ENCODE measurements at places on chromosomes 16 and 17.

DNA sequence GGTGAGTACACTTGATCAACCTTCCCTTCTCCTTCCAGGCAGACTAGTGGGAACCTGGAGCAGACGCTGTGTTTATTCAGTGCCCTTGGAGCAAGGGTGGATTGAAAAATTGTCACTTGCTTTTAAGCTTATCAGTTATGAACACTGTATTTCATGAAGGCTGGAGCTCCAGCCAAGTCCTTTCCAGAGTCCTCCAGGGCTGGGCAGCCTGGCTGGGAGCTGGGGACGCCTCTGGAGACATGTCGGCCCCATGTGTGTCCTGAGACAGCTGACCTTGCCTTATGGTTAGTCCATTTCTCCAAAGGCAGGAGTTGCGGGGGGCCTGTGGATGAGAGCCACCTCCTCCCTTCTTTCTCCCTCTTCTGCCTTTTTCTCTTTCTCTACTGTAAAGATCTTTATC, 67.0 kb downstream of the RAP1GAP2 start:
- DNase-seq: no peak

DNA sequence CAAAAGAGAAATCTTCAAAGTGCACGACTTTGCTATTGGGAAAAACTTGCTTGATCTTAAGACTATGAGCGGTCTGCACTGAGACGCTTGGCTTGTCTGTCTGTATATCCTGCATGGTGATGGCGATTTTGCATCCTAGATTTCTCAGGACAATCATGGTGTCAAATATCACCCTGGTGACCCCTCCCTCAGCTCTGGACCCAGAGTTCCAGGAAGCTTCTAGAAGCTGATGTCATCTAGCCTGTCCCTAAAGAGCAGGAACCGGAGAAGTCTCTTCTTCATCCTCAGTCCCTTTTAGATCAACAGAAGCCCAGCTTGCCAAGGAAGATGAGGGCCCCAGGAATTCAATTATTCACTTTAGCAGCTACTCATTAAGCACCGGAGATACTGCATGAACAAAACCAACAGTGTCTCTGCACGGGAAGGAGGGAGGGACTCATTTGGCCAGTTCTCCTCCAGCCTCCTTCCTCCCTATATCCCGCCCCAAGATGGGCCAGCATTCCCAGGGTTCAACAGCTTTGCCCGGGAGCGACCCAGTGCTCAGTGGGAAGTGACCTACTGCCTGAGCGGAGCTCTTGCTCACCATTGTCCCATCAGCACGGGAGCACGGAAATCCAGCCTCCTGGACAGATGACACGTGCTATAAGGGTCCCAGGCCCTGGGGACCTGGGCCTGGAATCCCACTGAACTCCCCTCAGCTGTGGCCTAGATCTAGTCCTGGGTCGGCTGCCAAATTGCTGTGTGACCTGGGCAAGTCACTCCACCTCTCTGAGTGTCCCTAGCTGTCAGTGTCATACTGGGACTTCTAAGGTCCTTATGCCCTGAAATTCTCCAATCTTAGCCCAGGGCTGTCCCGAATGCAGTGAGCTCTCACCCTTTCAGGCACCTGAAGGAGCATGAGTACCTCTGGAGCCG, 3.8 kb downstream of the EMP2 start:
- DNase-seq: no peak

GRCh38 chr17:80289616-80290015, 29.0 kb downstream of the RNF213 start:
- no peak for DNase-seq

- no peak for DNase-seq
These were observed 27.8 kb downstream of the MYO15A start for GRCh38 chr17:18136357-18136756.

DNA sequence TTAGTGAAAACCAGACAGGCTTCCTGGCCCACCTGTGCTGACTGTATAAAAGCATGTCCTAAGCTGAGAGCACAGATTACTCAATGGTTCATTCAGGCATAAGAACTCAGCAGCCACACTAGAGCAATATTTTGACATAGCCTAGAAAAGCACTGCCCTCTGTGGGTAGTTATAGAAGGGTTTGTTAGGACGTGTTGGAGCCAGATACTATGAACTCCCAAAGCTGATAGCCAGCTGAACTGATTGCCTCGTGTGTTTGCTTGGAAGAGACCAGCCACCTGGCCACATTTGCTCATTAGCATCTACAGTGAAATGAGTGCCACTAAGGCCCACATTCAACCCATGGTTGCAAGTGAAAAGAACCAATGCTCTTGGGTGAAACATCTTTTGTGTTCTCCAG, 30.8 kb upstream of the ABCA5 start:
- DNase-seq: no peak

DNA sequence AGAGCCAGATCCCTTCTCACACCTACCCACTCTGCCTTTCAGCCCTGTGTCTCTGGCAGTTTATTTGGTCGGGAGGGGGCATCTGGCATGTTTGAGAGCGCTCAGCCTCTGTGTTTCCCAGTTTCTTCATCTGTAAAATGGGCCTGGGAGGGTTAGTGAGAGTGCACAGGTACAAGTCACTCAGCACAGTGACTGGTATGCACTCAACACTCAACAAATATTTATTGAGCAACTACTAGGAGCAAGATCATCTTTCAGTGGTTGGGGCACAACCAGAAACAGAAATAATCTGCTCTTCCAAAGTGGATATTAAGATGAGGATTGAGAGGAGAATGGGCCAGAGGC, 13.7 kb upstream of the SRCIN1 start:
- DNase-seq: no peak

All from mesothelial cell of epicardium (in vitro differentiated cells).